Foreskin keratinocyte (primary cell): ENCODE measurements at places on chromosomes 12 and 14.

DNA sequence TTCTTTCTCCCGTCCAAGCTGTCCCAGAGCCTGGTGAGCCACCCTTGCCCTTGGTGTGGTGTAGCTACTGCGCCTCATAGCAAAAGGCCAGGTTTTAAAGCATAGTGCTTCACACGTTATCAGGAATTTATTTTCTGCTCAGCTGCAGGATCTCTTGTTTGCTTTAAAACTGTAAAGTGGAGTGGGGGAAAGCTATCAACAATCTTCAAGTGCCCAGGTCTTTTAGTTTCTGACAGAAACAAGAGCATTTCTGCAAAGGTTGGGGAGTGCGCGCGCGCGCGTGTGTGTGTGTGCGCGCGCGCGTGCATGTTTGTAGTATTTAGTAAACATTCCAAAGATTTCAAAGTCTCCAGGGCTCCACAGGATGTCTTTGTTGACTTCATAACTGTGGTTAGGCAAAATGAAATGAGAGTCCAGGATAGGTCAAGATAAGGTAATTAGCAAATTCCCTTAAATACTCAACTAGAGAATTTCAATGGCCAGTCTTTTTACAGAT lies 45.5 kb downstream of the EML1 start:
- no peak for DNase-seq

- no peak for DNase-seq
Observed at GRCh38 chr12:69243099-69244084, 4.0 kb downstream of the CPSF6 start.

DNA sequence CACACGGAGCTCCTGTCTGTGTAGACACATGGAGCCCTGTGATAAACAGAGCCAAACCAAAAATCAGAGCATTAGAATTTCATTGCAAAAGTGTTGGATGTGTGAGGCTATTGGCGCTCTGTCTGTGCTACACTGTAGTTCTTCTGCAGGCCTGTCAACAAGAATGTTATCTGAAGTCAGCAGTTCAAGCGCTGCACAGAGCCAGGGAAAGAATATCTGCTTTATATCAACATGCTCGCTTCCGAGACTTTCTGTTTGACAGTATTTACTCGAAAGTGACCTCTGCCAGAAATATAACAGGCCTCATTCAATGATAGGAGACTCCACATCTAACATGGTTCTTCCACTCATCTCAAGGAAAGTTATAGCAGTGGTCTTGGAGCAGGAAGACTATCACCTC lies 118.3 kb downstream of the CCER1 start:
- no peak for DNase-seq

DNA sequence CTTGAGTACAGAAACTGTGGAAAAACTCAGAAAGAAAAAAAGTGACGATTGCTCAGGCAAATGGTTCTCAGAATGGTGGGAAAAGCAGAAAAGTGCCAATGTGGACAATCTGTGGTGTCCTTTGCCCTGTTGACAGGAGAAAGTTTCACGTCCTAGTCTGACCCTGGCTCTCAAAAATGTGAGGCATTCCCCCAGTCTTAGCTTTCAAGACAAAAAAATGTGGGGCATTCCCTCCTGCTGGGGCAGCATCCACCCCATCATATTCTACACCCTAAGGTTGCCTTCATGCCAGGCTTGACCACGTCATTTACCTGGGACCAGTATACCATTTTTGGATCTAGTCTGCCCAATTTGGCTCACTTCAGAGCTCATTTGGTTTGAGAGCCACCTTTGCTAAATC lies 20.7 kb upstream of the ANAPC7 start:
- no peak for DNase-seq
